ENCODE measurements at places on chromosomes 7 and 10. TPM values are rescaled to one million over a fixed set of nuclear protein-coding genes. Genes with fewer than 3 reads are reported as not detected.

GRCh38 chr7:78912781-78913180 lies 540.7 kb downstream of the MAGI2 start:
- DNase-seq, result no peak

GRCh38 chr7:43163885-43164284 lies 51.4 kb downstream of the HECW1 start:
- DNase-seq, result no peak

DNA sequence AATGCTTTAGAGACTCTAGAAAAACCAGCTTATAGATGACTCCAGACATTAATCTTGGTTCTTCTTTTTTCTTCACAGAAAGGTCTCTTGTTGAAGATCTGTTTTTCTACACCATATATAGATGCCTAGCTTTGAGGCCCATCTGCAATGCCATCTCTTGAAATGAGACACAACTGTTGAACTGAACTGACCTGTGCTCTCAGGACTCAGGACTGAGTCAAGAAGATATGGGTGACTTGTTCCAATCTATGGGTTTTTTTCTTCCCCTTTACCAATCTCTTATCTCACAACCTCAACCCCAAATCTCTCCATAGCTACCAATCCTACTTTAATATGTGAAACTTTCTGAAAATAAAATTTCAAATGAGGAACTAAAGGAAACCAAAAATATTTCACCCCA lies 194.7 kb downstream of the SNX13 start:
- no peak for DNase-seq

DNA sequence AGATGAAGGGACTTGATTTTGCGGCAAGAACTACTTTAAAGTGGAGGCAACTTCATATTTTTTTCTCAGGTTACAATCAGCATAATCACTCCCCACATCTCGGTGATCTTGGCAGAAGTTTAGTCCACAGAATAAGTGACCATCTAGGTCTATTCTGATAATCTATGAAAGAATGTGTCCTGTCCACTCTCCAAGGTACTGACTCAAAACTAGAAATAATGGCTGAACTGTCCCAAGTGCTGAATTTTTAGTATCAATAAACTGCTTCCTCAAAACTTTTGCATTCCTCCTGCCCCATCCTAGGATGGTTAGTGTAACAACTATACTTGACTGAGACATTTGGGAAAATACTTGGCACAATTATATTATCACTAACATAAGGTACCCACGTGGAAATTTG lies 10.9 kb upstream of the CHRM2 start:
- no peak for DNase-seq

DNA sequence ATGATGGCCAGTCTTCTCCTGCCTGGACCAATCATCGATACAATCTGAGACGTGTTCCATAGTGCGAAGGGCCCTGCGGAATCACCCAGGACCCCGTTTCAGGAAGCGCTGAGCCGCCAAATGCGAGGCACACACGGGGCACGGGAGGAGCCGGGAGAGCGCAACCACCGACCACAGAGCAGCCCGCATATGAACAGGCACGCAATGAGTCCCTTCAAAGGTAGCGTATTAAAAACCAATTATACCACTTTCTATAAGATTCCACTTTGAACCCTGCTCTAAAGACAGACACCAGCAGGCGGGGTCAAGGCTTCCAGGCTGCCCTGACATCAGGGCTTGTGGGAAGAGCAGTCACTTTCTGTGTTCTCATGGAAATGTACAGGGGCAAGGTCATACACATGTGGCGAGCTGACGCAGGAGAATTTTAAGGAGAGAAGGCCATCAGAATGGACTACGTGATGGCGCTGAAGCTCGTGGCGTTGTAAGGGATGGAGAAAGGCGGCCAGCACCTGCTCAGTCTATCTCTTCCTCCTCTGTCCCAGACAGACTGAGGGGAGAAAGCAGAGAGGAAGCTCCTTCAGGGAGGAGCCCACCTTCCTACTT lies 46.2 kb downstream of the AMZ1 start:
- DNase-seq, result peak; percentile 37

DNA sequence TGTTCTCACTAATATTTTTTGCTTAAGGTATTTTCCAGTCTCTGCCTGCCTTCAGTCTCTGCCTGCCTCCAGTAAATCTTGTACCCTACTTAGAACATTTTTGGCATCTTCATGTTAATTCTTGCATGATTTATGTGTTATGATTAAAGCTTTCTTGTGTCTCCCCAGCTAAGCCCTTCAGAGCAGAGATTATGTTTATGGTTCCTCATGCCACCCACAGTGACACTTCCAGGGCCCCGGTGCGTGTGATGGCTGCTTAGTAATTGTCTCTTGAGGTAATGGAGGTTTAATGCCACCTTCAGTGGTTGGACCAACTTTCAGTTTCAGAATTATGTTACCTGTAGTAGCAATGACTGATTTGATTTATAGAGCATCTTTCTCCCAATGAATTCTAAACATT lies 70.6 kb upstream of the MET start:
- no peak for DNase-seq

GRCh38 chr7:91316426-91316825 lies 52.2 kb downstream of the FZD1 start:
- no peak for DNase-seq

DNA sequence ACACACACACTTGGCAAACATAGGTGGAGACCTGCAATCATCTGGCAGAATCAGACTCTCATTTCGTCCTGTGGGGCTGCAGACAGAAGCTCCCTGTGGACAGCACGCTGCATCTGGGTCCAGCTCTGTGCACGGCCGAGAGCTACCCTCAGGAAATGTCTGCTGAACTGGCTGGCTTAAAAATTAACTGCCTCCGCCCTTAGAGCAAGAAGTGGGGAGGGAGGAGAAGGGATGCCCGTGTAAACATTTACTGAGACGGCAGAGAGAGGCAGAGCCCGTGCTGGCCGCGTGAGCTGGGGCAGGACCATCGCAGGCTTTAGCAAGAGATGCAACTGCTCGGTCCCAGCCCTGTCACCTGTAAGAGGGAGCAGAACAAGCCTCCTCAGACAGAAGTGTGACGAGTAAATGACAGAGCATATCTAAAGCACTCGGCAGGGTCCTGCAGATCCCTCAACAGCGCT lies 81.8 kb downstream of the TNS3 start:
- no peak for DNase-seq

GRCh38 chr10:70331486-70332268 lies 47.9 kb upstream of the NPFFR1 start:
- peak; percentile 69 for DNase-seq

GRCh38 chr7:112422842-112423496 lies 27.3 kb upstream of the IFRD1 start:
- peak; percentile 52 for DNase-seq

- DNase-seq, result peak; percentile 56
These were observed 77.0 kb downstream of the ZMIZ1 start for GRCh38 chr10:79145517-79146470.

- DNase-seq, result no peak
These were observed 46.6 kb downstream of the C1GALT1 start for GRCh38 chr7:7228967-7229366.

GRCh38 chr7:138502023-138502767 lies 42.1 kb downstream of the TRIM24 start:
- DNase-seq, result no peak

DNA sequence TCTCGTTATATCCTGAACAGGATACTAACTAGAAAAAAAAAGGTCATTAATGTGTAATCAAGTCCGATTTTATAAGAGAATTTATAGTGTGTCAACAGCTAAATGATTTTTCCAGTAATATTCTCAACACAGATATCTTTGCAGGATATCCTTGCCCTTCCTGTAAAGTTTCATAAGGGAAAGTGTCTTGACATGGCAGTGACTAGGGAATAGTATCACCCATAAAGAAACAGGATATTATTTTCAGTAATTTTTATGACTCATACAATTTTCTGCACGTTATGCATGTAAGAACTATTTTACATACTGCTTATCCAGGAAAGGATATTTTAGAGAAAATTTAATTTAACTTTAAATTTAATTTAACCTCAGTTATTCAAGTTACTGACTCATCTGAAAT lies 19.5 kb upstream of the PNLIP start:
- no peak for DNase-seq

DNA sequence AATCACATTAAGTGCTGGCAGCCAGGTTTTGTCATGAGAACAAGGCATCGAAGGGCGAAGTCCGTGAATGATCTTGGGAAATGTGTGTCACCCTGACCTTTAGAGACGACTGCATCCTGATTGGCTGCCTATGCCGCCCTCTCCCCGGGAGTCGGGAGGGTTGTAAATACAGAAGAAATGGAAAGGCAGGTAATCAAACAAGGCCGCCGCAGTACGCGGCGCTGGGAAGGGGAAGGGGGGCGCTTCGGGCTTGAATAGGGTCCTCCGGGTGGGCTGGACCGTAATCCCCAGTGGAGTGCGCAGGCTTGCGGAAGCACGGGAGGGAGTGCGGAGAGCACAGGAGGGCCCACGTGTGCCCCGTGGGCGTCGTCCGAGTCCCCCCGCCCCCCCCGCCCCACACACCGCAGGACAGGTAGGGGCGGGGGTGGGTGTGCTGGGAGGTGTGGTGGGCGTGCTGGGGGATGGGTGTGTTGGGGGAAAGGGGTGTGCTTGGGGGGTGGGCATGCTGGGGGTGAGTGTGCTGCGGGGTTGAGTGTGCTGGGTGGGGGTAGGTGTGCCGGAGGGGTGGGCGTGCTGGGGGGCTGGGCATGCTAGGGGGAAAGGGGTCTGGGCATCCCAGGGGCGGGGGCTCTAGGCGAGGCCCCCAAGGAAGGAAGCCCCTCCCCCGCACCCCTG lies 169.4 kb downstream of the ARHGAP12 start:
- peak; percentile 81 for DNase-seq

DNA sequence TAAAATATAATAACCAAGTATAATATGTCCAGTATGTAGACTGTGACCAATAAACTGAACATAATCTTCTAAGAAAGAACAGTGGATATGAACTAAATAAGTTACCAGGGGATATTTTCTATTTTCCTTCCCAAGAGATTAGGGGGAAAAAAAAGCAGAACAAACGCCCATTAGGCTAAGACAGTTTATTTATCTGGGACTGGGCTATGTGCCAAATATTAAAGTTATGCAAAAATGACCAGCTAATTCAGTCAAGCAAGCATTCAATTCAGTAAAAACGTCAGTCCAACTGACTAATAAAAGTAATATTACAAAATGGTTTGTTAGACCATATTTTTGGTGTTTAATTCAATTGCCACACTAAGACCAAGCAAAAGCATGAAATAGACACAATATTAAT lies 122.2 kb downstream of the TSPAN12 start:
- DNase-seq, result no peak

DNA sequence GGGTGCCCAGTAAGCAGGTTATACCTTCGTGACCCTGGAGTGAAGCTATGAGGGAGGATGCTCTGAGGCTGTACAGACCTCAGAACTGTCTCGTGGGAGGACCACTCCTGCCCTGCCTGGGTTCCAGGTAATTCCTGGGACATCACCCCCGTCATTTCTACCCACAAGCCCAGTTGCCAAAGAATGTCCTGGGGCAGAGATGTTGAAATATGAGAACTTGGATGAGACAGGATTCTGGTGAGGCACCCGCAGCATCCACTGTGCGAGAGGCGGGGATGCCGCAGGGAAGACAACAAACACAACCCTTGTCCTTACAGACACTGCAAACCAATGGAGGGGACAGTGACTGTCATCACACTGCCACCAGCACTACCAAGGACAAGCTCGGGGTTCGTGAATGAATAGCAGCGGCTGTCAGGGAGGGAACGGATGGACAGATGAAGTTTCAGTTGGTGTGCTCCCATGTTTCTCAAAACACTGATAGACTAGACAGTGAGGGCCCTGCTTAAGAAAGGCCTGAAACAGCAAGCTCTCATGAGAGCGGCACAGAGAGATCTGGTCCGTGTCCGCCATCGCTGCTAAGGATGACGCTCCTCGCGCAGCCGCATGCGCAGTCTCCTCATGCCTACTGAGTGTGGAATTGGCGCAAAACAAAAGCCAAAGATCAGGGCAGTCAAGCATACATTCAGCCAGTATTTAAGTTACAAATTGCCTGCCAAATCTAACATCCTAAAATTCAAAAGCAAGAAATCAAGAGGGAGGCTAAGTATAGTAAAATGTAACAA lies 82.0 kb upstream of the RHEB start:
- DNase-seq, result no peak

DNA sequence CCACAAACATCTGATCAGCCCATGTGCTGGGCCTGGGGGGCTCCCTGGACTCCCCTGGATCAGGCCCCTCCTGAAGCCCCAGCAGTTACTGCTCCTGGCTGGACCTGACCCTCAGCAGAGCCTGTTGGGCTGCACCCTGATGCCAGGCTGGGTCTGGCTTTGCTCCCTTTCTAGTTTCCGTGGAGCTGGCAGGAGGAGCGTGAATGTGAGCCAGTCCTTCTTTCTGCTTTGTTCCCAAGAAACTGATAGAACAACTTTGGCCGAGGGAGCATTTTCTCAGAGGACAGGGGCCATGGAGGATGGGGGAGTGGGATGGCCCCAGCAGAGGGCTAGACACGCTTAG lies 128.2 kb downstream of the NEURL1 start:
- DNase-seq, result no peak

DNA sequence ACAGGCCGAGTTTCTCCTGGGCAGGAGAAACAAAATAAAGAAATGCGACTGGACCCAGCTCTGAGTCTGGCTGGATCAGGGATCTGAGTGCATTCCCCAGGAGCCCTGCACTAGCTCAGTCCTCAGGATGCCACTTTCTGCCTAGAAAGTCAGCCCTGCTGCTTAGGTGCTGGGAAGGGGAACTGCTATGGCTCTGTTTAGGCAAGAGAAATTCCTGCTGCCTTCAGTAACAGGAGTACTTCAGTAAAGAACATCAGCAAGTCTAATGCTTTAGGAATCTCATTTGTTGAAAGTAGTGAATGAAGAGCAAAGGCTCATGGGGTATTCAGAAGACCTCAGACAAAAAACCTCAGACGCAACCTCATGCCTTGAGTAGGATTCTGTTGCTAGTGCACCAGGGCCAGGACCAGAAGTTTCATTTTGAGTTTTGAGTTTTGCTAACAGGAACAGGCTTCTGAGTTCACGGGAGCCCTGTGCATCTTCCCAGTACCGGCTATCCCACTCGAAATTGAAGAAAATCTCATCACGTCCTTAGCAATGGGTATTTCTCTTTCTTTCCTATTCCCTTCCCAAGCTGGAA lies 170.8 kb upstream of the CDCA7L start:
- DNase-seq, result no peak

The LRIT1 gene
- not detected for total RNA-seq

The LIPK gene
- not detected for total RNA-seq

The STEAP1B gene
- 22.7 TPM for total RNA-seq

The LBX1 gene
- not detected for total RNA-seq

The RAB11FIP2 gene
- total RNA-seq, result 9.6 TPM

The PTPN20 gene
- not detected for total RNA-seq

The CALN1 gene
- total RNA-seq, result 3.2 TPM

The AOAH gene
- total RNA-seq, result 0.21 TPM

The AKR1D1 gene
- total RNA-seq, result not detected

The DOCK4 gene
- total RNA-seq, result 16.1 TPM

The AGAP6 gene
- total RNA-seq, result 7.0 TPM

All from H7 (cell line).